ENCODE measurements at places on chromosomes 4 and X.
A peak's percentile ranks its signal among the peaks of the same experiment; 100 is the strongest.

DNA sequence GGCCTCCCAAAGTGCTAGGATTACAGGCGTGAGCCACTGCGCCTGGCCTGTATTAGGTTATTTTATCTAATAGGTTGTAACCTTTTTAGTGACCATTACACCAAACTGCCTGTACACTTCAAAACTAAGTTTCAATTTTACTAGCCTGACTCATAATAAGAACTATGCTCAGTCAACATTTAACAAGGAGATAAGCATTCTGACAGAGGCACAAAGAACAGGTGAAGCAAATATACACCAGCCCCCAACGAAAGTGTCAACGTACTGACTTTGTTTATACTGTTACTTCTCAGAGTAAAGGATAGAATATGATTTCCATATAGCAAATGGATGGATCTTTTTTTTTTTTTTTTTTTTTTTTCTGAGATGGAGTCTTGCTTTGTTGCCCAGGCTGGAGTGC, 62.8 kb downstream of the SHISA3 start:
- DNase-seq: no peak

DNA sequence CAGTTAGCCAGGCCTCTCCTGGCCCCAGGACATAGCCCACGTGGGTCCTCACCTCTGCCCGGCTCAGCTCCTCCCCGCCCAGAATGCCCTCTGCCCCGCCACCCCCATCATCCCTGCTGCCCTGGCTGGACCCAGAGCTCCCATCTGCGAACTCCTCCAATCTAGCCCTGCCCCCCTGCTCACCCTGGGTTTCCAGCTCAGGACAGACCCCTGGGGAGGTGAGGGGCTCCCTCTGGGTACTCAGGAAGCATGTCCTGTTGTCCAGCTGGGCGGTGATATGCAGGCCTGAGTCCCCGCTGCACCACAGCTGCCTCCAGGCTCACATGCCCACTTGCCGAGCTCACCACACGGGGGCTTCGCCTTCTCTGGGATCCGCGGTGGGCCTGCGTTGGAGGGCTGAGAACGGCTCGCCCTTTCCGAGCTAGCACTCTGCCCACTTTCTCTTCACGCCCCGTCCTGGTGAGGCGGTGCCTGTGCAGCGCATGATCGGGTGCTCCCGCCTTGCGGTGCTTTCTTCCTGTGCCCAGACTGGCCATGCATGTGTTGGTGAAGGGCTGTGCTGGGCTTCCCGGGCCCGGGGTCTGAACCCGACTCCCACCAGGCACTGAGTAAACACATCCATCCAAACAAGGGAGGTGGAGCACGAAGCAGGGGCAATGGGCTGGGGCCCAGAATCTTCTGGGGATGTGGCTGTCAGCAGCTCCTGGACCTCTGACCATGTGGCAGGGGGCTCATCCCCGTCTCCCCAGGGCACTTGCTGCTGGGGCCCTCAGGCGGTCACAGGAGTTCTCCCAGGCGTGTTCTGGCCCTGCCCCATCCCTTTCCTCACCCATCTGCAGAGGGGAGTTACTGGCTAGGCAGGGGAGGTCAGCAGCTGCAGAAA, 74.3 kb downstream of the RGS12 start:
- DNase-seq: peak; percentile 40

DNA sequence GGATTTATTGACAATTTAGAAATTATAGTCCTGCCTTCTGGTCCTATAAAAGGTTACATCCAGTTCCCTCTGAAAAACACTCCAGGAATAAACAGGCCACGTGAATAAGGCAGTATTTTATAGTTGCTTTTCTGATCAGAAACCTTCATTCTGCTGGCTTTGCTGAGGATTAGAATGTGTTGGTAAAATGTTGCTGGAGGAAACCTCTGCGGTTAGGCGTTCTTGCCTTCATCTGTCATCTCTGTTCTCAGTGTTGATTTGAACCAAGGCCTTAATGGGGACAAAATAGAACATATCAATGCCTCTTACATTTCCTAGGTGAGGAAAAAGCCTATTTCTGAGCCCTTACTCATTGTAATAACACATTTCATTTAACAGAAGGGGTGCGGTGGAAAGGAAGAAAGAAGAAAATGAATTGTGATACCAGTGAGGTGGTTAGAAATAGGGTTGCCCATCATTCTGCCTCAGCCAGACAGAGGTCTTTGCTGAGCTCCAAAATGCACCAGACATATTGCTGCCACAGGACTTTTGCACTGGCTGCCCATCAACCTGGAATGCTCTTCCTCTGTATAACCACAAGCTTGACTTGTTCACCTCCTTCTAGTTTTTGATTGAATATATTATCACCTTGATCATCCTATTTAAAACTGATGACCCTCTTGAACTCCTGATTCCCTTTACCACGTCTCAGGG, 18.0 kb upstream of the SPARCL1 start:
- no peak for DNase-seq

DNA sequence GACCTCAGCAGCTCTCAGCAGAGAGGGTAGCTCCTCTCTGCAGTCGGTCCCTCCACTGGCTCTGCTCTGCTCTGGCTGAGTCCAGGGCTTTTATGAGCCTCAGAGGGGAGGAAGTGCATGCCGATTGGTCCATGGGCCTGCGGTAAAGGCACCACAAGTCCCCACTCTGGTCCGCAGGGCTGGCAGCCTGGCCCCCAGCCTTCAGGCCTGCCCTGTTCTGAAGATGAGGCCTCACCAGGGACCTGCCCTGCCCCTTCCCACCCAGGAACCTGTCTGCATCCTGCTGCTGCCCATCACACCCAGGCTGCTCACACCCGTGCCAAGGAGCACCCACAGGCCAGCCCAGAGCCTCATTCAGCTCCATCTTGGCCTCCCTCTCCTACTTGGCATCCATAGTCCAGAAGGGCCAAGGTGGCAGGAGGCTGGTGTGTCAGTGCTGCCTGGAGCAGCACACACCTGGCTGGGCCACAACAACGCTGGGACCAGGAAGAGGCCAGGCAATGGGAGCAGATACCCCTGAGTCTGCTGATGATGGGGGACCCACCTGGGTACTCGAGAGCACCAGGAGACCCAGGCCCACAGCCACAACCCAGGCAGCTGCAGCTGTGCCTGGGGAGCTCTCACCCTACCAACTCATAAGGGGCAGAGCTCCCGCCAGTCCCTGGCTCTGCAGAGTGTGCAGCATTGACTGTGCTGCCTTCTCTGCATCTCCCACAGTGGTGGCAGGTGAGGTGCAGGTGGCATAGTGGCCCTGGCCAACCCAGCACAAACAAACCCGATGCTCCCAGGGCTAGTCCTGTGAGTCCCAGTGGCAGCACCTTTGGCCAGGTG, 191.9 kb upstream of the NUDT6 start:
- no peak for DNase-seq

DNA sequence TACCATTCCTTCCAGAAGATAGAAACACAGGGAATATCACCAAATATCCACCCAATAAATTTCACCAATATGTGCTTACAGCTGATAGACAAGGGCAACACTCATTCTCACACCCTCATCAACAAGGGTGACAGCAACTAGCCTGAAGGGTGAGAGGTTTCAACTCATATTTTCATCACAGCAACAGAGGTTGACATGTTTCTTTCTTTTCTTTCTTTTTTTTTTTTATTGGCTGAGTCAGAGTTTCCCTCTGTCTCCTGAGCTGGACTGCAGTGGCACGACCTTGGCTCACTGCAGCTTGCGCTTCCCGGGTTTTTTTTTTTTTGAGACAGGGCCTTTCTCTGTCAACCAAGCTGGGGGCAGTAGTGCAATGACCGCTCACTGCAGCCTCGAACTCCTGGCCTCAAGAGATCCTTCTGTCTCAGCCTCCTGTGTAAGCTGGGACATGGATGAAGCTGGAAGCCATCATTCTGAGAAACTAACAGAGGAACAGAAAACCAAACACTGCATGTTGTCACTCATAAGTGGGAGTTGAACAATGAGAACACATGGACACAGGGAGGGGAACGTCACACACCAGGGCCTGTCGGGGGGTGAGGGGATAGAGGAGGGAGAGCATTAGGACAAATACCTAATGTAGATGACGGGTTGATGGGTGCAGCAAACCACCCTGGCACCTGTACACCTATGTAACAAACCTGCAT, 27.5 kb upstream of the ASMTL start:
- peak; percentile 69 for DNase-seq

GRCh38 chr4:14783011-14783877, 219.0 kb upstream of the CPEB2 start:
- peak; percentile 4 for DNase-seq

GRCh38 chr4:136800248-136800647, 732.0 kb downstream of the PCDH18 start:
- no peak for DNase-seq

DNA sequence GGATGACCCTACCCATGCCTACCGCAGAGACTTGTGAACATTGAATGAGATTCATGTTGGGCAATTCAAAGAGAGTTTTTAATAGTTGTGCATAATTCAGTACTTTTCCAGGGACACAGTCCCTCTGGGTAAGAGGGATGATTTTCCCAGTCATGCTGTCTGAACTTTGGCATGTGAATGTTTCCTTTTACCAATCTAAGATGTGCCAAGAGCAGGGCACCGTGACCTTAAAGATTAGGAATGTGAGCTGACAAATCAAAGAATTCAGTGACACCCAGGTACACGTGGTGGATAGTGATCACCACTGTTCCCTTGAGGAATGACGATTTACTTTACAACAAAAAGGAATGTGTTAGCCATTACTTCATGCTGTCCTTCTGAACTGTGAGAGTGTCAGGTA, 515.6 kb downstream of the PPARGC1A start:
- DNase-seq: no peak

- no peak for DNase-seq
Measured at GRCh38 chr4:22712105-22712504, 19.4 kb downstream of the GBA3 start.

DNA sequence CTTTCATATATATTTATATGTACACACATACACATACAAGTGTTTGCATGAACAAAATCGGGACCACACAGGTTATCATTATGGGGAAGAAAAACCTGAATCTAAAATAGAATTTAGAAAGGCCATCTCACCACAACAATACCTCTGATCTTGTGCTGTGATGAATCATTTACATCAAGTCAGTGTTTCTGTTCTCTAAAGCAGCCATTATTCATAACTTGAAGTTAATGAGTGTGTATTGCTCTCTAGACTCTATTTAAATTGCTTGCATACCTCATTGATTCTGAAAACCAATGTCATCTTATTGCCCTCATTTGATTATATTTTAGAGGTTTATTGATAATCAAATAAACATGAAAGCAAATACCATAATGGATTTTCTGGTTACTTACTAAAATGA, 71.6 kb downstream of the FAM114A1 start:
- no peak for DNase-seq

DNA sequence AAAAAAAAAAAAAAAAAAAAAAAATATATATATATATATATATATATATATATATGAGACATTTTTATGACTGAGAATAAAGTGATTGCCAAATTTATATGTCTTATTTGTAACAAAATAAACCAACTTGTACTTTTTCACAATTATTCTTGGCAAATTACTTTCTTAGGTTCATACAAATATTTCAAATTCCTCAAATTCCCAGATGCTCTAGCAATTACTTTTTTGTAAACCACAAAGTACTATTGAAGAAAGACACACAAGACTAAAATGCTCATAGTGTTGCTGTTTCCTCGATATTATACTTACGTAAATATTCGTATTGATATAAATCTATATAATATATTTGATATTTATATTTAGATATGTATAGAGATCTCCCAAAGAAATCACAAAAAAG, 390.0 kb downstream of the FAT4 start:
- DNase-seq: no peak

DNA sequence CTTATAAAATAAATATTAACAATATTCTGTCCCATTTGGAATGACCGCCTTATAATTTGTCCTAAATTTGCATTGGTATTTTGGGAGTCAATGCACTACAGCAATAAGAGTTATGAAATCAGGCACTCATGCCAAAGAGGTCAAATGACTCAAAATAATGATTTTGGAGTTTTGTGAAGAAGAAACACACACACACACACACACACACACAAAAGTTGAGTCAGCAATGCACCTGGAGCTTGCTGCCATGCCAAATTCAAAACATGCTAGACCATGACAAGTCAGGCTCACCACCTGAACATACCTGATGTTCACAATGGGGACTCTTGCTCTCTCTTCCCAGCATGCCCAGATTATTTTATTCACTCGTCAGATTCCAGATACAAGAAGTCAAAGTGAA, 56.7 kb downstream of the PROM1 start:
- no peak for DNase-seq

- DNase-seq: no peak
Measured at GRCh38 chr4:28490669-28491068, 1630.0 kb downstream of the STIM2 start.
